ENCODE measurements at places on chromosomes 13 and 19.

DNA sequence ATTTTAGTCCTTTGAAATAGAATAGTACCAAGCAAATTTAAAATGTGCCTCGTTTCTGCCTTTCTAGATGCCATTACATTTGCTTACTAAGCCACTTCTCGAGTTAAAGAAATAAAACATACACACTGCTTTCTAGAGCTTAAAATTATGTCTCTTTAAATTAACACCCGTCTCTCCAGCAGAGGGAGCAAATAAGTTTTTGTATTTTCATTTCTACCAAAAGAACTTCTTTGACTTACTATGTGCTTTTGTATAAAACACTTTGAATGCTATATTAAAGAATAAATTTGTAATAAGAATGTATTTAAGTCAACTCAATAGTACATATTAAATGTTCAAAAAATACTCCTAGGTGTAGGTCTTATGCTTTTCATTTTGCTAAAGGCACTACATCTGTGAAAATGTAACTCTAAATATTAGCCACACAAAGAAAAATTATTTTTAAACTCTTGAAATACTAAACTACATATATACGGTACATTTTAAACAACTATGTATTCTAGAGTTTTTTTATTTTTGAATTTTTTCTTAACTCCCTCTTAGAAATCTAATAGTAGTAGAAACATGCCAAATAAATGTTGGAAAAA, 269.3 kb upstream of the MIR17HG start:
- DNase-seq, result no peak

DNA sequence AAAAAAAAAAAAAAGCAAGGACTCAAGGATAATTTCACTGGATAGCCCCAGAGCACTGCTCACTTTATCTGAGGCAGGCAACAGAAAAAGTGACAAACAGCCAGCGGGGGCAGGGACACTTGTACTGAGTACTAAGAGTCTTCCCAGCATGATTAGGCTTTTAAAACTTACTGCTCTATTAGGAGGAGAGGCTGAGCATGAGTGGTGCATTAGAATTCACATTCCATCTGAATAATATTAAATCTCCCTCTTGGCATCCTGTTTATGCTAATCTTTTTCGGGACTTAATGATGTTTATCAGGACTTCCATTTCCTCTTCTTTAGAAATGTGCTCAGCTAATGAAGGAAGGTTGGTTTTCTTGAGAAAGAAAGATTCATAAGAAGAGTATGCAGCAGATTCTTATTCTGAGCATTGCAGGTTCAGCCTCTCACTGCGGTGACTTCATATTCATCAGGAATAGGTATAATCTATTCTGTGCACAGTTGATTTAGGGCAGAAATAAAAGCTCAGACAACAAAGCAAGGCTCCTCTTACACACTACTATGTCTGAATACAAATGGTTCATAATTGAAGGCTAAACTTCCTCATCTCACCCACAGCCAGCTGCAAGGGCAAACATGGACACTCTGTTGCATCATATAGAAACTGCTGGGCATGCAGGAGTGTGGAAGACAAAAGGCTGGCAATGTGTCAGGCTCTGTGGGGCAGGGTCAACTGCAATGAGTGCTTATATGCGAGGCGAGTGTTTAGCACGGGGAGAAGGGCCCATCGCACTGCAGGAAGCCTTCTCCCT, 107.0 kb downstream of the KL start:
- DNase-seq, result no peak

- DNase-seq, result no peak
These were observed 4.9 kb downstream of the NAPA start for GRCh38 chr19:47509973-47510372.

- DNase-seq, result peak; percentile 85
These were observed 1.4 kb upstream of the CCDC97 start for GRCh38 chr19:41308450-41309179.

DNA sequence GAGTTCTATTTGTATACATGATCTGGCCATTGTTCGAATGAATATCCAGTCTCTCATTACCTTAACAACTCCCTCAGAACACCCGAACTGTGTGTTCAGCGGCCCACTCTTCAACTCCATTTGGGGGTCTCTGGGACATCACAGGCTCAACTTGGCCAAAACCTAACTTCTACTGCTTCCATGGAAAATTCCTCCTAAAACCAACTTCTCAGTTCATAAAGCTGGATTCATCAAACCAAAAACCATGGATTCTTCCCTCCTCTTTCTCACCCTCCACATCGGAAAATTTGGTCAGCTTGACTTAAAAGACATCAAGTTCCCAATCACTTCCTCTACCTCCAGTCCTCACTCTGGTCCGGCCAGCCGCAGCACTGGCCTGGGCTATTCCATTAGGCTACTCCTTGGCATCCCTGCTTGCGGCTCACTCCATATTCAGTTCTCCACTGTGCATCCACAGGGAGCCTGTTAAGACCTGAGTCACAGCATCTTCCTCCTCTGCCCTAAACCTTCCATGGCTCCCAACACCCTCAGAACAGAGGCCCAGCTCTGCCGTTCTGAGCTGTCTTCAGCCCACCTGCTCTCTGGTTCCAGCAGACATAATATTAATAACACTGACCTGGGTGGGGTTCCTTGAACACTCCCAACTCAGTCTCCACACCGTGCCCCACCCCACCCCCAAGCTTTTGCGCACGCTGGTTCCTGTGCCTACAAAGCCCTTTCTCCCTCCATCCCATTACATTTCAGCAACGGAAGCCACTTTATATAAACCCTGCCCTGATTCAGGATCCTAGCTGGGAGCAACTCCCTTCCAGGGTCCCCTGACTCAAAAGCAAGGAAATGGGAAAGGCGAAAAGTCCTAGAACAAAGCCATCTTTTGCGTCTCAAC, 1.1 kb downstream of the ZNF792 start:
- DNase-seq, result no peak

DNA sequence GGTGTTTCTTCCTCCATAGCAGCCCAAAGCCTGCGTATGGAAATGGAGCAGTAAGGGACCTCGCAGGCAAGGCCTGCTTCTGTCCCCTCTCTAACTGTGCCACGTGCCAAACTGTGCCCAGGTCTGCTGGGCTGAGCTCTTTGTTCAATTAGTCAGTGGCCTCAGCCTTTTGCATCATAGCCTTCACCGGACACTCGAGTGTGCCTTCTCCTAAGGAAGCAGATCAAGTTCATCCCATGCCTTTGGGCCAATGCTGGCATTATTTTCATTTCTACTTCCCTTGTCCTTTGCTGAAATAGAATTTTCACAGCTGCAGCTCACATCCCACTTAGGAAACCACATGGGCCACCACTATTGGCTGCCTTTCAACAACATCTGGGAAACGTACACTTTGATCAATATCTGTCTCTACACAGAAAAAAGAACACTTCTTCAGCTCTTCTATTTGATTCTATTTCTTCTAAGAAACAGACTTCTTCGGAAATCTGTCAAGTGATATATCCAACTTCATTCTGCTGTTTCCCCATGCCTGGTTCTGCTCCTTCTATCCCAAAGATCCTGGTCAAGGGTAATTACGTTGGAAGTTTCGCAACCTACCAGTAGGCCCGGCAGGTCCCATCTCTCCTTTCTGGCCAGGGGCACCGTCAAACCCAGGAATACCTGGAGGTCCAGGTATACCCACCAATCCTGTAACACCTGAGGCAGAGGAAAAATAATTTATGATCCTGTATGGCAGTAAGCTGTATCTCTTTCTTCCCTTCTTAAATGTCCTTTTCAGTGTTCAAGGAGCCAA, 143.9 kb downstream of the COL4A1 start:
- no peak for DNase-seq

GRCh38 chr13:44432650-44433049, 59.0 kb downstream of the SERP2 start:
- no peak for DNase-seq

DNA sequence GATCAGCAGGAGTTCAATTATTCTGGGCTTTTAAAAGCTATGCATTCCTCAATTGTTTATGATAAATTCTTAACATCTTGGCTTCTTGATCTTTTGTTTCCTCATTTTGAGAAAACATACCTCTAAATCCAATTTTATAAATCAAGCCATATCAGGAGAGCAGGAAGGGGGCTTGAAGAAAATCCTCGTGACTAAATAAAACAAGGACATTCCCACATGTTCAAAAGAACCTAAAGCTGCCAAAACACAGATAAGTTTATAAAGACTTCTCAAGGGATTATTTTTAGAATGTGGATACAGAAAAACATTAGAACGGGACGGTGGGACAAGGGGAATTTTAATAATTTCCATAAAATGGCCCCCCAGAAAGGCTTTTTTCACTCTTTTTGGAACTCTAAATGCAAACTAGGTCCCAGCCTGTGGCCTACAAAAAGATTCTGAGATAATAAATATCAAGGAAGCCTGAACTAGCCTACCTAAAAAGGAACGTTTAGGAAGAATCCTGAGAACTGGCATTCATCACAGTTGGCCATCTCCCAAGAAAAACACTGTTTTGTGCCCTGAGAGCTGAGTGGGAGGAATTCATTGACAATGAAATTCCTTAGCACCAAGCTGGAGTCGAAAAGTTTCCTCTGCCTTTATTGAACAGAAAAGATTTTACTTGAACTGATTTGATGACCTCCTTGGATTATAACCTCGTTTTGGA, 30.1 kb downstream of the ZAR1L start:
- DNase-seq, result no peak

DNA sequence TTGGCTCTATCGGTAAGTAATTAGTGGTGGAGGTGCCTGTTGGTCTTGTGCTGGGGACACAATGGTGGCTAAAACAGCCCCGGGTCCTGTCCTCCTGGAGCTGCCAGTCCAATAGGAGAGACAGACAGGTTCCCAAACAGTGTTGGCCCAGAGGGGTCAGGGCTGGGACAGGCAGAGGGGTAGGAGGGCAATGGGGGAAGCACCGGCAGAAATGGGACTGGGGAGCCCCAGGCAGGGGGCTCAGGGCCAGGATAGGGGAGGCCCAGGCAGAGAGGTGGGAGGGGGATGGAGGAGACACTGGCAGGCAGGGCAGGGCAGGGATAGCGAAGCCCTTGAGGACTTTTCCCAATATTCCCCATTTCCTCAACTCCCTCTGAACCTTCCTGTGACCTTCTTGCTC, 2.2 kb upstream of the FBL start:
- DNase-seq, result no peak
